ENCODE measurements at places on chromosomes 7 and 10. TPM values are rescaled to one million over a fixed set of nuclear protein-coding genes. Genes with fewer than 3 reads are reported as not detected.

Gene EZH2
- 37.5 TPM for total RNA-seq

Gene SUPV3L1
- total RNA-seq = 31.7 TPM

Gene AKR1D1
- total RNA-seq = not detected

Gene GPER1
- total RNA-seq = 0.72 TPM

Gene LOXL4
- 1.8 TPM for total RNA-seq

Gene OGDH
- 67.1 TPM for total RNA-seq

Gene ODAD2
- 3.9 TPM for total RNA-seq

Gene GLI3
- total RNA-seq = 24.9 TPM

Gene CYP2E1
- 7.7 TPM for total RNA-seq

Gene HMX3
- not detected for total RNA-seq

Gene GHRHR
- total RNA-seq = 7.5 TPM

Gene SEMA4G
- total RNA-seq = 8.0 TPM

- no peaks in the 10 kb centered on the region for H3K27me3 ChIP-seq
- no peaks in the 10 kb centered on the region for H3K4me1 ChIP-seq
- no peak overlapping the region for H3K27ac ChIP-seq
- no peak overlapping the region for H3K4me3 ChIP-seq
- H3K36me3 ChIP-seq = no peaks in the 10 kb centered on the region
- no peak for DNase-seq
These were observed 529.8 kb upstream of the C7orf33 start for GRCh38 chr7:148060724-148061123.

- H3K36me3 ChIP-seq = peaks cover 70% of the 10 kb centered on the region
- H3K27me3 ChIP-seq = peaks cover 26% of the 10 kb centered on the region
- no peak for DNase-seq
- no peak overlapping the region for H3K27ac ChIP-seq
- peaks cover 40% of the 10 kb centered on the region for H3K4me1 ChIP-seq
These were observed 12.5 kb upstream of the CHCHD1 start for GRCh38 chr10:73769396-73769795.

GRCh38 chr10:4652111-4653010, 173.6 kb upstream of the AKR1E2 start:
- H3K4me1 ChIP-seq = peaks cover 27% of the 10 kb centered on the region
- H3K27ac ChIP-seq = no peak overlapping the region
- no peaks in the 10 kb centered on the region for H3K27me3 ChIP-seq
- DNase-seq = no peak
- no peaks in the 10 kb centered on the region for H3K36me3 ChIP-seq

- H3K27ac ChIP-seq = no peak overlapping the region
- no peaks in the 10 kb centered on the region for H3K27me3 ChIP-seq
- H3K4me1 ChIP-seq = peaks cover 27% of the 10 kb centered on the region
- DNase-seq = no peak
These were observed 291.2 kb upstream of the HABP2 start for GRCh38 chr10:113261611-113262091.

DNA sequence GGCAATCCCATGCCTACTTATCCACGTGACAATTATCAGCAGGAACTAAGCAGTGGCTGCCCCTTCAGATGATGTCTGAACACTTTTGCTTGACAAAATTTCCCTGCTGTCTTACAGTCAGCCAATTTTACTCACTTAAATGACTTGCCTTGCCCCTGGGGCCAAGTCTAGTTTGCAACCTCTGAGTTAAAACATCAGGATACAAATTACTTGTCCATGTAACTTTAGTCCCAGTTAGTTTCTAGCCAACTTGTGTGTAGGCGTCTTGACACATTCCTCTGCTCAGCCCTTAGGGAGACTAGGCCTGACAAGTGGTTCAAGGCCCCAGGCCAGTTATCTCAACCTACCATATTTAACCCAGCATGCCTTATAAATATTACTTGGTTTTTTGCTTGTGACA, 11.6 kb upstream of the TYSND1 start:
- H3K4me1 ChIP-seq = peaks cover 20% of the 10 kb centered on the region
- H3K36me3 ChIP-seq = peaks cover 25% of the 10 kb centered on the region
- no peak overlapping the region for H3K27ac ChIP-seq
- no peak overlapping the region for H3K4me3 ChIP-seq
- DNase-seq = no peak

DNA sequence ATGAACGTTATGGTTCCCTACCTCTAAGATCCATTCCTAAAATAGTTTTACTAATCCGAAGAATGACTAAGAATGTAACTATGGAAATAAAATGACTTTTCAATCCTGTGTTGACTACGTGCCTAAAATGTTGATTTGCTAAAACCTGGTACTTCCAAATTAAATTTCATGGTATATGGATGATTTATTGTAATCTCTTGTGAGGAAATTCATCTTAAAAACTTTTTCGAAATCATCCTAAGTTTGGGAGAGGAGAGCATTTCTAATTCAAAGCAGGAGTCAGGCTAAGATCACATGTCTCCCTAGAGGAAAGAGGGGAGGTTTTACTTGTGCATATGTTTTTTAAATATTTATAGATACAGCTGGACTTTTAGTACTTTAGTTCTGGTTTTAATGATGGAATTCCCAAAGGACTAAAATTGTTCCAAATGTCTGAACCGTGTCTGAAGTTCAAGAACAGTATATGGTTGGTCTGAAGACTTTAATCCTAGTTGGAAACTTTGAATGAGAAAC, 483.9 kb downstream of the AUTS2 start:
- peaks cover 1% of the 10 kb centered on the region for H3K27me3 ChIP-seq
- DNase-seq = no peak
- H3K27ac ChIP-seq = no peak overlapping the region

DNA sequence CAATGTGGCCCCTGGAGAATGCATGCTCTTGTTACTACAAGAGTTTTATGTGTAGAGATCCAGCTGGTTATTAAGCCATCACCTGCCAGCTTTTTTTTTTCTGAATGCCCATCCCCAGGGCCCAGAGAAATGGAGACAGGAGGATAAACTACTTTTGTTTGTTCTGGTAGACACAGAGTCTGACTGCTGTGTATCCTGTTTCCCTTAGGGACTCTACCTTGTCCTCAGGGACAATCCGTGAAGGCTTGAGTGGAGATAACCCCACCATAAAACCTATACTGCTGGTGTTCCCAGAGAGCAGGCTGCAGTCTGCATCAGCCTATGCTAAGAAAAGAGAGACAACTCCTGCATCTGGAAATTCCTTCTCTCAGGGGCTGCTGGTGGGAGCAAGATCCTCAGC, at the start of gene OR2A5:
OR2A5 (plus strand) TSS at position 301 of the 400 bp plus-strand sequence. CDS start 1,454 bp downstream, outside the sequence.
- no peak for DNase-seq
- H3K27me3 ChIP-seq = peaks cover 1% of the 10 kb centered on the region
- no peak within 1 kb of the TSS for H3K27ac ChIP-seq
- H3K4me3 ChIP-seq = no peak within 1 kb of the TSS

- no peak for DNase-seq
- no peak overlapping the region for H3K4me3 ChIP-seq
- no peak overlapping the region for H3K27ac ChIP-seq
- peaks cover 11% of the 10 kb centered on the region for H3K4me1 ChIP-seq
These were observed 37.1 kb upstream of the BICC1 start for GRCh38 chr10:58475322-58476277.

GRCh38 chr7:27324246-27324645, 81.6 kb downstream of the EVX1 start:
- no peak overlapping the region for H3K4me3 ChIP-seq
- H3K36me3 ChIP-seq = no peaks in the 10 kb centered on the region
- no peak overlapping the region for H3K27ac ChIP-seq

DNA sequence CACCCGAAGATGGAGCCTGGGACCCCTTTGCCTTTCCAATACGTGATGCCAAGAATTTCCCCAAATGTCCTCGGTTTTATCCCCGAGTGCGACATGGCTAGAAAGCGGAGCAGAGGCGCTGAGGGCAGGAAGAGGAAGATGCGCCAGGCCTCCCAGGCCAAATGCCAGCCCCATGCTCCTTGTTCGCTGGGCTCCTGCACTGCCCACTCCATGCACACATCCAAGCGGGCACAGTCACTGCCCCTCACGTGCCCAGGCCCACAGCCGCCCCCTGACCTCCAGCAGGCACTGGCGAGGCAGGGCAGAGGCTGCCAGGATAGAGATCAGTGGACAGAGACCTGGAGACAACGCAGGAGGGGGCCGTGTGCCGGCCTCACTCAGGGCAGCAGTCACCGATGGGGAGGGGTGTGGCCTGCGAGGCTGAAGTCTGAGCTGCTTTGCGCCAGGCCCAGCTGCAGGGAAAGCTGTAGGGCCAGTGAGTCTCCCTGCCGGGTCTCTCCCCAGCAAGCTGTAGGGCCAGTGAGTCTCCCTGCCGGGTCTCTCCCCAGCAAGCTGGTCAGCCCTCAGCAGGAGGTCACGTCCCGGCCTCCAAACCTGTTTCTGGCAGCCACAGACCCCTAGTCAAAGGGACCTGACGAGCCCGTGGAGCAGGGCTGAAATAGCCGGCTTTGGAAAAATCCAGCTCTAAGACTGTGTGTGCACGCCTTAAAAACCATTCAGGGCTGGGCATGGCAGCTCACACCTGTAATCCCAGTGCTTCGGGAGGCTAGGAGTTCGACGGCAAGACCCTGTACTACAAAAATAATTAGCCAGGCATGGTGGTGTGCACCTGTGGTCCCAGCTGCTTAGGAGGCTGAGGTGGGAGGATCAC, 100.6 kb upstream of the DIP2C start:
- peaks cover 13% of the 10 kb centered on the region for H3K27me3 ChIP-seq
- DNase-seq = no peak
- peaks cover 4% of the 10 kb centered on the region for H3K36me3 ChIP-seq
- peaks cover 3% of the 10 kb centered on the region for H3K4me1 ChIP-seq
- H3K4me3 ChIP-seq = peak overlapping the region; percentile 42
- H3K27ac ChIP-seq = no peak overlapping the region

DNA sequence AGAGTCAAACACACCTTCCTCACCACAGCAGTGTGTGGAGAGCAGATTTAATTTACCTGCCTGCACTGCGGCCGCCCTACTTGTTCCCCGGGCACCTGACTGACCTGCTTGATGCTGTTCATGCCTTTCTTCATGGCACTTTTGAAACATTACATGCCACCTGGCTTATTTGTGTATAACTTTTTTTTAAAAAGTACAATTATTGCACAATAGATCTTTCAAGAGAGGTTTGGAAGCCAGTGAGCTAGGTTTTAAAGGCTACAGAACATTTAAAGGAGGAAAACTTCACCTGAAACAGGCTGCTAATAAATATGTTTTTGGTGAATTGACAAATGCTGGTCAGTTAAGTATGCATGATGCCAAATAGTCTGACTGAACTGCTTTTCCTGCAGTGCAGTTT, 33.1 kb downstream of the SLC18A2 start:
- H3K27ac ChIP-seq = no peak overlapping the region
- H3K4me3 ChIP-seq = no peak overlapping the region

- no peak overlapping the region for H3K27ac ChIP-seq
- H3K4me1 ChIP-seq = peaks cover 20% of the 10 kb centered on the region
- no peak overlapping the region for H3K4me3 ChIP-seq
- peaks cover 3% of the 10 kb centered on the region for H3K36me3 ChIP-seq
- peaks cover 2% of the 10 kb centered on the region for H3K27me3 ChIP-seq
These were observed 1.1 kb downstream of the ACTR1A start for GRCh38 chr10:102501201-102502028.

- H3K27ac ChIP-seq = no peak overlapping the region
- peaks cover 2% of the 10 kb centered on the region for H3K27me3 ChIP-seq
- no peak overlapping the region for H3K4me3 ChIP-seq
- H3K36me3 ChIP-seq = peaks cover 18% of the 10 kb centered on the region
These were observed 38.2 kb downstream of the WDR37 start for GRCh38 chr10:1094112-1095057.

DNA sequence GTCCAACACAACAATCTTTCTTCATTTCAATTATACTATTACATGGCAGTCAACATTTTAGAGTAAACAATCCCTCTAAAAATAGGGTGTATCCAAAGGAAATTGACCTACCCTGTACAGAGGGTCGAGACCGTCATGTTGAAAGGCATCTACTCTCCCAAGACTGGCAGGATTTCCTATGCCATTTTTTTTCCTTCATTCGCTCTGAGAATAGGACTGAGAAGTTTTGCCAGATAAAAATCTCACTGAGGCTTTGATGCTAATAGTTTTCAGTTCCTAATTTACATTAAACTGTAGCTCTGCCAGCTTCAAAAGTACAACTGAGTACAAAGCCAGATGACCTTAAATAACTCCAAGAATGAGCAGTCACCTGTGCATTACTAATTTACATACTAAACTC, 84.5 kb upstream of the SEMA3C start:
- H3K36me3 ChIP-seq = no peaks in the 10 kb centered on the region
- no peak overlapping the region for H3K4me3 ChIP-seq
- H3K4me1 ChIP-seq = no peaks in the 10 kb centered on the region
- H3K27ac ChIP-seq = no peak overlapping the region

DNA sequence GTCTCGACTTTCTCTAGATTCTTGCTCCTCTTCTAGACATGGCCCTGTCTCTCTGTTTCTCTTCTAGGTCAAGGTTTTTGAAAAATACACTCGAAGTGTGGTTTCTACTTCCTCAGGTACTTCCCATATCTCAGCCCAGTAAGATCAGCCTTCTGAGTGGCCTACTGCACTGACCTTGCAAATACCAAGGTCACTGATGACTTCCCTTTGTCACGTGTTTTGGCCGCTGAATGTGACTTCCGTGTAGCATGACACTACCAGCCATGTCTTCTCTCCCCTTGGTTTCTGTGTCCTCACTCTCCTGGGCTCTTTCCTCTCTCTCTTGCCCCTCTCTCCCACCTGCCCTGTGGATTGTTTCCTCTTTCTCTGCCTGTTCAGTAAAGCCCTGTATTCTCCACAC, 7.9 kb upstream of the WIPF3 start:
- H3K27ac ChIP-seq = no peak overlapping the region
- H3K27me3 ChIP-seq = peaks cover 2% of the 10 kb centered on the region
- DNase-seq = no peak
- no peak overlapping the region for H3K4me3 ChIP-seq

GRCh38 chr10:132962623-132963429, 20.5 kb upstream of the CFAP46 start:
- no peaks in the 10 kb centered on the region for H3K36me3 ChIP-seq
- no peaks in the 10 kb centered on the region for H3K4me1 ChIP-seq
- no peak overlapping the region for H3K27ac ChIP-seq
- H3K27me3 ChIP-seq = peaks cover 5% of the 10 kb centered on the region

DNA sequence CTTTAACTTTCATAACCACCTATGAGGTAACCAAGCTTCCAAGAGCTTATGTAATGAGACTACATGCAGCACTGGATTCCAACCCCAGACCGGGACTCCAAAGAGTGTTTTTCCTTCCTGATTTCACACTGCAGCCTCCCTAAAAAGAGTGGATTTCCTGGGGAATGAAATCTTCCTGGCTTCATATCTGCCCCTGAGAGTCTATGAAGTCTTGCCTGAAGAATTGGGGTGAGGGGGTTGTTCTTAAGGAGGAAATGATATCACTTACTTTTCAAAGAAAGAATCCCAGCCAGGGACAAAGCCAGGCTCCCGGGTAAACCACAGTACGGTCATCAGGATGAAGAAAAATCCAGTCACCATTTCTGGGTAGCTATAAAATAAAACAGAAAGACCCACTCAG, 29.7 kb downstream of the STMP1 start:
- peaks cover 3% of the 10 kb centered on the region for H3K27me3 ChIP-seq
- H3K4me3 ChIP-seq = no peak overlapping the region
- H3K27ac ChIP-seq = peak overlapping the region; percentile 80
- no peak for DNase-seq

DNA sequence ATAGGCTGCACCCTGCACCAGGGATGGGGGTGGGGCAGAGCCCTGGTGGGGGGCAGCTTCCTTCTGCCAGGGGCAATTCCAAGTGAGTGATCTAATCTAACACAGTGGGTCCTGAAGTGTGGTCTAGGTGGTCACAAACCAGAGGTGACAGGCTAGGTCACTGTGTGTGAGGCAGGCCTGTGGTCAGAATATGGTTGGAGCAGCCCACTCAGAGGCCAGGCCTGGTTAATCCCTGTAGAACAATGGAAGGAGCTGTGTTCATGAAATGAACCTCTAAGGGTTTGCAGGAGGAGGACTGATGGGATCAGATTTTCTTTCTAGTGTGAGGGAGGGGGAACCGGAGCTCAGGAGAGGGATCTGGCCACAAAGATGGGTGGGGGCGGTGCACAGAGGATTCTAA, 10.0 kb upstream of the TSPAN14 start:
- H3K36me3 ChIP-seq = peaks cover 4% of the 10 kb centered on the region
- H3K27me3 ChIP-seq = peaks cover 21% of the 10 kb centered on the region
- H3K4me3 ChIP-seq = no peak overlapping the region
- DNase-seq = no peak
- peaks cover 24% of the 10 kb centered on the region for H3K4me1 ChIP-seq
